ENCODE measurements at places on chromosomes 5 and 9. TPM values are rescaled to one million over a fixed set of nuclear protein-coding genes. Genes with fewer than 3 reads are reported as not detected.

Gene STING1
- 92.9 TPM for total RNA-seq

Gene SOWAHA
- not detected for total RNA-seq

Gene SLC36A3
- not detected for total RNA-seq

Gene GABBR2
- total RNA-seq = 39.2 TPM

Gene PPP2CA
- 191 TPM for total RNA-seq
